ENCODE measurements at places on chromosomes 4 and X.
A peak's percentile ranks its signal among the peaks of the same experiment; 100 is the strongest.

- no peak for DNase-seq
Observed at GRCh38 chr4:11687727-11688126, 259.0 kb upstream of the HS3ST1 start.

GRCh38 chr4:148065075-148065474 is 333.2 kb downstream of the ARHGAP10 start:
- no peak for DNase-seq

- peak; percentile 81 for DNase-seq
Observed at GRCh38 chrX:119606280-119607017, at the start of gene NKRF. NKRF (minus strand) TSS chrX:119606424.

DNA sequence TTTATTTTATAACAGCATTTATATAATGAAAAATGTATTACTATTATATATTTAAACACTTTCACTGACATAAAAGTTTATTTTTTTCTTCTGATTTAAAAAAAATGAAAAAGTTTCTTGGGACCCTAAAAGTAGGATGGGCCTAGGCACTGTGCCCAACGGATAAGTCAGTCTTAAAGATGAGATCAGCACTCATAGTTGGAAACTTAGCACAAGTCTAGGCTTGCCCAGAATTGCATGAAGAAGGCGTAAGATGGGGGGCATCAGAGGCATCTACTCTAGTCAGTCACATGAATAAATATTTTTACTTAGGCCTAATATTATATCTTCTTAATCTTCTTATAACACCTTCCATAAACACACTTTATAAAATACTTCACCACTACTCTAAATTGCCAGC is 306.7 kb upstream of the GRID2 start:
- no peak for DNase-seq

- no peak for DNase-seq
Observed at GRCh38 chr4:70531981-70532380, 13.6 kb downstream of the AMTN start.

DNA sequence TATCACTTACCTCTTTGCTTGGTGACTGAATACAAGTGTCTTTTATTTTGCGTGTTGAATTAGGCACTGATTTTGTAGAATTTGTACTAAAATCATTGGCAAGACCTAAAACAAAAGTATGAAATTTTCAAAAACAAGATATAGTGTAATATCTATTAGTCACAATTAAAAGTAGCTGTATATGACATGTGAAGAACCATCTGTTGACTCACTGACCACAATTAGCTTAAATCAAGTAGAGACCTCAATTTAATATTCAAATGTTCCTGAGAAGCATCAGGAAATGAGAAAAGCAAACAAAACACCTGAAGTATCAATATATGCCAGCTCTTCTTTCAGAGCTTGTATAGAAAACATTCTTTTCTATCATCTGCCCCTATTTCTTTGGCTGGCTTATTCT is 5.5 kb downstream of the CENPC start:
- no peak for DNase-seq

GRCh38 chr4:37797923-37798322 is 28.6 kb upstream of the PGM2 start:
- DNase-seq, result no peak

GRCh38 chr4:151801547-151802516 is 41.0 kb upstream of the GATB start:
- DNase-seq, result no peak

GRCh38 chr4:124939908-124940307 is 227.4 kb upstream of the ANKRD50 start:
- no peak for DNase-seq

GRCh38 chr4:162891788-162892707 is 274.6 kb downstream of the NAF1 start:
- DNase-seq, result no peak

GRCh38 chr4:8761824-8762205 is 109.8 kb downstream of the HMX1 start:
- no peak for DNase-seq

DNA sequence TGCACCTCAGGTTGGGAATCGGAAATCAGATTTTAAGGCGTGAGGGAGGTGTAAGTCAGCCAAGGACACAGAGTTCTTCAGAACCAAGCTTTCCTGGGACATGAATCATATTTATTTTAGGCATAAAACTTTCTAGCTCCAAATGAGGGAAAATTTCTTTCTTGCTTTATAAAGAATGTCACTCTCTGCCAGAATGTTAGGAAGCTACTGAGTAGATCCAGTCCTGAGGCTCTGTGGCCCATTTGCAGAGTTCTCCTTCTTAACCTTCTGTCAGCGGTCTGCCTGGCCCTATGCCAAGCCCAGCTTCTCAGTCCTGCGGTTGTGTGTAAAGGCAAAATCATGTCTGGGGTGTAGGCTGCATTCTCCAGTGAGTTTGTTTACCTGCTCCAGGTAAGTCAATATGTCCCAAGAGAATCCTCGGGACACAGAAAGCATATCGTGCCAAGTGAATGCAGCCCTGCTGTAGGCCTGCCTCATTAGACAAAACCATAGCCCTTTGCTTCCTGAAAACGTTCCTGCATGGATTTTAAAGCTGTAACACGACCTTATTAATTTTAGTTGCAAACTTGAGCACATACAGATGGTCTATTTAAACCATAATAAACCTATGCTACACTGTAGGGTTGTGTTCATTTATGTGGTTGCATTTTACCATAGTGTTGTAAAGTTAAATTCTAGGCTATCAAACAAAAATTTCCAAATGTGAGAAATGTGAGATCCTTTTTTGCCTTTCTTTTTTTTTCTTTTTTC is 29.2 kb upstream of the CCNI start:
- DNase-seq, result no peak

- no peak for DNase-seq
Observed at GRCh38 chrX:78330540-78330939, 3.1 kb upstream of the CYSLTR1 start.

GRCh38 chr4:40395166-40395900 is 60.2 kb downstream of the CHRNA9 start:
- no peak for DNase-seq

DNA sequence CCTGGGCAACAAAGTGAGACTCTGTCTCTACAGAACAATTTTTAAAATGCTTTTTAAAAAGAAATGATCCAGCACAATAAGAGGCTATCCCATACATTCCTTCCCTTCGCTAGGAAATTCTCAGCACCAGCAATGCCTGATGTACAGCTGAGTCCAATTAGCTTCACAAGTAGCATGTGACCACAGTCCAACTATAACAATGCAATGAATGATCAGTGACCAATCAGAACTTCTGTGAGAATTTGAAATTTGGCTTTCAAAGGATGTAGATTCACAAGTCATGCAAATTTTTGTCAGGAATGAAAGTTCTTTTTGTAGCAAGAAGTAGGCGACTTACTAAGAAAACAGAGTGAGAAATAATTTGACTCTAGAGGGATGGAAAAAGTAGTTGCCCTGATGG is 278.5 kb upstream of the UGT8 start:
- no peak for DNase-seq

DNA sequence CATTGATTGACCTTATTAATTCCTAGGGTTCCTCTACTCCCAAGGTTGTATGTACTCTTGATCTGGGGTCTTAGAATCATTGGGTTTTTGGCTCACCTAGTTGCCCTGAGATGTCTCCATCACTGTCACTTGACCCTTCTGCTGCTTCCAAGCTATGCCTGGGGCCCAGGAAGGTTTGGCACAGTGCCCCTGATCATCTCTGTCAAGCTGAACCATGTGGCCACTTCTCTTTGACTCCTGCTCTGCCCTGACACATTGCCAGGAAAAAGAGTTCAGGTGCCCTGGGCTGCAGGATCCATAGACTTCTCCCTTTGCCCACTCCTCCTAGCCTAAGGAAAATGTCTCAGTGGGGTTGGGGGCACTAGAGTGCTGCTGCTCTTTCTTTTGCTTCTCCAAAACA is 3.9 kb upstream of the CHST7 start:
- DNase-seq, result no peak

DNA sequence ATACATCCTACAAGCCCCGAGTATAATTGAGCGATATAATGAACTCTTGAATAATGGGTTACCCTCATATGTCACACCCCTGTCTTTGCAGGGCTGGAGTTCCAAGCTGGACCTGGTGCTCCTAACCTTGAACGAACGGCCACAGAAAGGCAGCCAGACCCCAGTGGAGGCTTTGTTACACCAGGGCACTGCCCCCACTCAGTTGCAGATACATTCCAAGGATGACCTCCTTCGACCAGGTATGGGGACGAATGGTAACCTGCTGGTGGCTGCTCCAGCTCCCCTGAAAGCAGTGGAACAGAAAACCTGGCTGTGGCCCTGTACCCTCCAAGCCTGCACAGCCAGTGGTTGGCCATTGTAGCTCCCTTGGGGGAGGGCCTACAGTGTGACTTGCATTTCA is 56.6 kb upstream of the CCDC149 start:
- no peak for DNase-seq

DNA sequence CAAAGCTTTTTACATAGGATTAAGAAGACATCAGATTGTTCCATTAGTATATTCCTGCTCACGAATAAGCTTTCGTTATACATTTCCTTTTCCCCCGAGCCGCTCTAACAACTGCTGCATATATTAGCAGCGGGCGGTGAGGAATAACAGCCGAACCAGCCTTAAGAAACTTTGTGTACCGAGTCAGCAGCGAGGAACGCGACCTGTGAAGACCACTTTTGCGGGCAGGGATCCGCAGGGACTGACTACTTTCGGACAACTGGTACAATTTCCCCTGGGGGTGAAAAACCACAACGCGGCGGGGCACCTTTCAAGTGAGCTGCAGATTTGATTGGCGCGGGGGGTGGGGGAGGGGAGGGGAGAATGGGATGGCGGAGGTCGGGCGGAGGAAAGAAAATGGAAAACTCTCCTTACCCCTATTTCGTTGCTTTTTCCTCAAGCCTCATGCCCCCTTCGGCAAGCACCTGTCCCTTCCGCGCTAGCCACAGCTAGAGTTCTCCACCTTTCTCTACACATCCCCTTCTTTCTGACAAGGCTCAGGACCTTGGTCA is 5.9 kb upstream of the PITX2 start:
- no peak for DNase-seq

DNA sequence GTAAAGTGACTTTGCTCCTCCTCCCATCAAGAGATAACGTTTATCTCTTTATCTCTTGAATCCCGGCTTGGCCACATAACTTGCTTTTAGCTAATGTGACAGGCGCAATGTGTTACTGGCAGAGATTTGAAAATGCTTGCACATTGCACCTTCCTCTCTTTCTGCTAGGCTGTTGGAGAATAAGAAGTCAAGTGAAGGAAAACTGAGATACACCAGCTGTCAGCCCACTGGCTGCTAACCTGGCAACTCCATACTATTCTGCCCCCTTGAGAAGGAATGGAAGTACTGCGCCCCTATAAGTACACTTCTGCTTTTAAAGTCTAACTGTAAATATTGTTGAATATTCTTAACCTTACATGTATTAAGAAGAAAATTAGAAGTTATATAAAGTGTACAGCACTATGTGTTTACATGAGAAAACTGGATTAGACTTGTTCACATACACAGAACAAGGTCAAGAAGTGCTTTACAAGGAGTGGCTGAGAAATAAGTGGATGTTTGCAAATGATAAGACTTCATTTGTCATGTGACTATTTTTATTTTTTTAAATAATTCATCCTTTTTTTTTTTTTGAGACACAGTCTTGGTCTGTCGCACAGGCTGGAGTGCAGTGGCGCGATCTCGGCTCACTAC is 424.5 kb upstream of the CTSO start:
- DNase-seq, result no peak
